ENCODE measurements at places on chromosomes 12 and 14.

GRCh38 chr12:109804820-109805761 lies 28.1 kb downstream of the TRPV4 start:
- peak; percentile 63 for DNase-seq

DNA sequence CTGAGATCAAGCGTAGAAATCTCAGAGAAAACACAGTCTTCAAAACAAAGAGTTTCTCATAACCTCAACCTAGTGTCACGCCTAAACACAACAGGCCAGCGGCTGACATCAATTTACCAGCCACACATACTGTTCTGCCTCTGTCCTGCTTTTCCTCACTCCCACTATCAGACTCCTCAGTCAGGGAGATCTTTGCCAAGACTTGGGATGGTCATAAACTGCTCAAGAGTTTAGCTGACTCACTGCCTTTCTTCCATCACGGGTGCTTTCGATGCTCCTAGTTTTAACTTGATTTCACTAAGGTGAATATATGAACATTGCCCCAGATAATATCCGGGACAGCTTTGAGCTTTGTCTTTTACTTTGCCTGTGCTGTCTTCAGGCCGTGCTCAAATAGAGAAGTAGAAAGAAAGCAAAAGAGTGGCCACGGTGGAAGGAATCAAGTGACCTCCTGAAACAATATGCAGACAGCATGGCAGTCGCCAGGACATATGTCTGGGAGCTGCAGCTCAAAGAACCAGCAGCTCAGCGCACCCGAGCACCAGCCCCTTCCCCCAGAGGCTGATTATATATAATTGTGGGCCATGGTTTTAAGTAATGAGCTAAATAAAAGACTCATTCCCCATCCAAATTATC lies 12.1 kb downstream of the MDM1 start:
- DNase-seq = no peak

- DNase-seq = no peak
Observed at GRCh38 chr12:13253966-13254760, 57.6 kb downstream of the EMP1 start.

DNA sequence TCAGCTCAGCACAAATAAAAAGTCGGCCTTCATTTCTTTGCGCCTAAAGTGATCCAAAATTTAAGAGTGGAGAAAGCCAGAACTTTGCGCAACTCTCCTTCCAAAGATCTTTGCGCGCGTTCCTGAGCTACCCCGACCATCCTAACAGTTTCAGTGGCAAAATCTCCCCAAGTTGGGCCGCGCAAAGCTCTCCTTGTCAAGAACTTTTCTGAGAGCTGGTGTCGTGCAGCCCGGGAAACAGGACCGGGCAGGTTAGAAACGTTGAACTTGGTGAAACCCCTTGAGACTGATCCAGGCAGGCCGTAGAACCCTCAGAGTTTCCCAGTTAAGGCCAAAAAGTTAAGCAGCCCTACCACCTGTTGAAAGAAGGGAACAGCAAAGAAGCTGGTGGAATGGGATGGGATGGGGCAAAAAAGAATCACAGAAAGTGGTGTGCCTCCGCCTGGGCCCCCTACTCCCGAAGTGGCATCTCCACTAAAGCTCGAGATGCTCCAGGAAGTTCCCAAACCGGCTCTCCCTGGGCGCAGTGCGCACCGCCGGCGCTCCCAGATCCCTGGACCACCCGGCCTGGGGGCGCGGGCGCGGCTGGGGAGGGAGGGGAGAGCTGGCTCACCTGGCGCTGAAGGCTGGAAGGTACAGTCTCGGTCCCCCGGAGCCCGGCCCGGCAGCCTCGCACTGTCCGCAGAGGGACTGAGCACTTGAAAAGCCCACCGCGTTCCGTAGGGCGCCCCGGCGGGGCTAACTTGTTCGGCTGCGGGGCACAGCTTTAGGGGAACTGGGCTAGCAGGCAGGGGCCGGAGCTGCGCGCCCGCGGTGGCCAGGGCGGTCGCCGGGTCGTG lies 768 bp downstream of the DBX2 start:
- no peak for DNase-seq

DNA sequence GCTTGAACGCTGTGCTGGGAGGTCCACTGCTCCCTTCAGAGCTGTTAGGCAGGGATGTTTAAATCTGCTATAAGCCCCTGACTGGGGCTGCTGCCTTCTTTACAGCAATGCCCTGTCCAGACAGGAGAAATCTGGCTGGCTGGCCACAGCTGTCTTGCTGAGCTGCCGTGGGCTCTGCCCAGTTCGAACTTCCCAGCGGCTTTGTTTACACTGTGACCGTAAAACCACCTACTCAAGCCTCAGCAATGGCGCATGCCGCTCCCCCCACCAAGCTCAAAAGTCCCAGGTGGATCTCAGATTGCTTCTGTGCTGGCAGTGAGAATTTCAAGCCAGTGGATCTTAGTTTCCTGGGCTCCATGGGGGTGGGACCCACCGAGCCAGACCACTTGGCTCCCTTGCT lies 35.8 kb downstream of the CKAP4 start:
- no peak for DNase-seq

DNA sequence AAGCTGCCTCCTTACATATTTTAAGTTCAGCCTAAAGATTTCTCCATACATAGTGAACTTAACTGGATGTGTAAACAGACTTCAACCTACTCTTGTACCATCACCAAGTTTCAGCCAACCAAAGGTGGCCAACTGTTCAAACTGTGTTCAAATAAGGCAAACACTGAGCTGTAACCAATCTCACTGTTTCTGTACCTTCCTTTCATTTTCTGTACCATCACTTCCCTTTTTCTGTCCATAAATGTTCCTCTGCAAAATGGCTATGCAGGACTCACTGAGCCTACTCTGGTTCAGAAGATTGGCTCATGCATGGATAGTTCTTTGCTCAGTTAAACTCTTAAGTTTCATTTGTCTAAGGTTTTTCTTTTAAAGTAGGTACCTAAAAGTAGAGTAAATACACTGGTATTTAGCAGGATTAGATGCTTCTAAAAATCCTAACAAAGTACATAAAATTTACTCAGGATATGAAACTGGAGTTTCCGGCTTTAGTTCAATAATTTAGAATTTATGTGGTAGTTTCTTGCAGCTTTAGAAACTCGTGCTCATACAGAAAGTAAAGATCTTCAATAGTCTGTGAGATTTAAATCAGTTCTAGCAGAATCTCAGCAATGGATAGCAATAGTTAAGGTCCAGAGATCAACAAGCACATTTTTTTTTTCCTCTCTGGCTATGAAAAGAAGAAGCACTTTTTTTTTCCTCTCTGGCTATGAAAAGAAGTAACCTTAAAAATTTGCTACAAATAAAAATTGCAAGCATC lies 282.0 kb upstream of the PPFIA2 start:
- peak; percentile 1 for DNase-seq

DNA sequence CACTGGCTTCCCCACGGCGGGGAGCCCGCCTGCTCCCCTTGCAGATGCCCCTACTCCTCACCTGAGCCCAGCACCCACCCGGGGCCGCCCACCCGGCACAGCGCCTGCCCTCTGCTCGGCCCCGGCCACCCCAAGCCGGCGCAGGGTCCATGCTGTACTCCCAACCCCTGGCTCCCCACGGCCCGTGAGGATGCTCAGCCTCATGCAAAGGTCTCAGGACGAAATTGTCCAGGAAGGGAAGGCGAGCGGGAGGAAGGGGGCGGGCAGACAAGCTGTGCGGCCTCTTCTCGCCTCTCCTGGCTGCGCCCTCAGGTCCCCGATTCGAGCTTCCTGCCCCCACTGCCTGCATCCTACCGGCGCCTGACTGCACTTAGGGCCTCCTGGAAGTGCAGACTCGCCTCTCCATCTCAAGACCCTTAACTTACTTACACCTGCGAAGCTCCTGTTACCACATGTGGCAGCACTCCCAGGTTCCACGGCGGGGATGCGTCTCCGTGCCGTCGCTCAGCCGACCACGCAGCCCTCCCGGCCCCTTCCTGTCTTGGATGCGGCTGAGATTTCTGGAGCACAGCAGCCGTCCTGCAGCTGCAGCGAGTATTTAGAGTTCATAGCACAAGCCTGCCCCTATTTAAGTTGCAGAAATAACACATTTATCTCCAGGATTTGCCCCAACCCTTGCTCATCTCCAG lies 18.0 kb downstream of the LRCOL1 start:
- DNase-seq = no peak

- DNase-seq = no peak
Observed at GRCh38 chr14:61298824-61299223, 17.7 kb upstream of the TMEM30B start.

- DNase-seq = peak; percentile 52
Observed at GRCh38 chr12:124754949-124755800, 108.5 kb downstream of the SCARB1 start.

GRCh38 chr12:54126696-54127537 lies 61.9 kb downstream of the SMUG1 start:
- DNase-seq = no peak

GRCh38 chr12:120851444-120851843 lies 52.7 kb downstream of the SPPL3 start:
- DNase-seq = no peak

GRCh38 chr12:62305778-62306177 lies 45.6 kb downstream of the USP15 start:
- no peak for DNase-seq

GRCh38 chr14:104938960-104939359 lies 14.3 kb downstream of the PLD4 start:
- DNase-seq = no peak

- no peak for DNase-seq
Observed at GRCh38 chr14:103086771-103087342, 2.8 kb downstream of the LBHD2 start.

- DNase-seq = no peak
Observed at GRCh38 chr12:94027561-94027960, 120.8 kb upstream of the PLXNC1 start.

GRCh38 chr12:131734336-131735152 lies 23.7 kb downstream of the SFSWAP start:
- DNase-seq = no peak

DNA sequence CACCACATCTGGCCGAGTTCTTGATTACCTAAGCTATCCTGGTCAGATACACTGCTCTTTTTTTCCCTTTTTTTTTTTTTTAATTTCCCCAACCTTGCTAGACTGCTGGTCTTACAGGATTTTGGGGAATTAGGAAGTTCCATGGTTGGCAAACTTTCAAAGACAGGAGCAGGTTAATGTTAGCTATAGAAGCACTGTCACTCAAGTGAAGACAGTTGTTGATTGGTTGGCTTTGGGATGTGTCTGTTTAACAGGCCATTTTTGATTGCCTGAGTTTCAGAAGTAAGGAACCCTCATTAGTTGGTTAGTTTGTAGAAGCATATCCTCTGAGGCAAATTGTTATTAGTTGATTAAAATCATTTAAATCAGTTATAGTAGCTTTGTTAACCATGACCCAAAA lies 36.8 kb downstream of the RAP1B start:
- no peak for DNase-seq

- DNase-seq = peak; percentile 2
Observed at GRCh38 chr12:45050751-45051571, at the start of gene DBX2. DBX2 (minus strand) TSS chr12:45051099; CDS start chr12:45050927, 172 bp downstream.

GRCh38 chr14:72745991-72746980 lies 147.6 kb downstream of the DPF3 start:
- no peak for DNase-seq

DNA sequence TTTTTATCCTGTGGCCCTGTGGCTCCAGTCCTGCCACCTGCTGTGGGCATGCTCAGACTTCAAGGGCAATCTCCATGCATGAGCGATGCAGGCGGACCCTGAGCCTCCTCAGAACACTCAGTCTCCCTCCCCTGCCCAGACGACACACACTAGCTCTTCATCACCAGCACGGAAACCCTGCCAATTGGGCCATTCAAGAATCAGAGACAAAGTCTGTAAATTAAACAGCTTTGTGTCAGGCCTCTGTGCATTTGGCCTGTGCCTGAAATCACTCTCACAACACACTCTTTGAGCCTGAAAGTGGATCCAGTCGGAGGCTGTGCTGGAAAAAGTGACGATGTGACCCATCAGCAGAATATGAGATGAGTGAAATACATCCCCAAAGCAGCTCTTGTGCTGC lies 12.5 kb downstream of the POU6F1 start:
- DNase-seq = no peak

DNA sequence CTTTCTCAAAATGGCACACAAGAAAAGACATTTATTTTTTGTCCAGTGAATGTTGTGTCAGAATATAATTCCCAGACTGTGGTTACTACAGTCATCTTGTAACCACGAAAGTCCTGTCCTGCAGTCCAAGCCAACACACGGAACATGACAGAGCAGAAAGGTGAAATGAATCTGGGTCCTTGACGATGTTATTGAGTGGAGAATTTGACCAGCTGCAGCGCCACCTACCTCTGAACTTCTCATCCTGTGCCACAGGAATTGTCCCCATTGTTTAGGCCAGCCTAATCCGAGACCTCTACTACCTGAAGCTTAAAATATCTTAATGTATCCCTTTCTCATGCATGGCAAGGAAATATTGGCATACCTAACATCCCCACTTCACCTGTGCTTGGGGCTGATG lies 64.1 kb upstream of the OTX2 start:
- DNase-seq = peak; percentile 31

GRCh38 chr12:29610473-29611170 lies 113.1 kb upstream of the OVCH1 start:
- no peak for DNase-seq

DNA sequence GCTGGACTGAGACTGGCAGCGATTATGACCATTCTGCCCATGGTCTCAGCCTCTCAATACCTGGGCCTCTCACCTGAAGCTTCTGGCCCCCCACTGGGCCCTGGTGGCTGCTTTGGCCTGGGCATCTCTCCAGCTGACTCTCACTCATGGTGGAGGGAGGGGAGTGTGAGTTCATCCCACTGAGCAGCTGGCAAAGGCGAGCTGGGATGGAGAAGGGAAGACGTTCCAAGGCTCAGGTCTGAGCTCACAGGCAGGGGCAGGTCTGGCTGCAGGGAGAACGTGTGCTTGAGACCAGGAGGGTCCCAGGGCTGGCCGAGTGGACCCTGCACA lies 103.5 kb downstream of the TMEM121 start:
- DNase-seq = no peak

GRCh38 chr14:24712909-24713308 lies 78.9 kb upstream of the GZMB start:
- DNase-seq = no peak

GRCh38 chr14:91256661-91257060 lies 12.2 kb upstream of the GPR68 start:
- no peak for DNase-seq

- DNase-seq = no peak
Observed at GRCh38 chr14:21202463-21203358, 46.8 kb upstream of the OR5AU1 start.

DNA sequence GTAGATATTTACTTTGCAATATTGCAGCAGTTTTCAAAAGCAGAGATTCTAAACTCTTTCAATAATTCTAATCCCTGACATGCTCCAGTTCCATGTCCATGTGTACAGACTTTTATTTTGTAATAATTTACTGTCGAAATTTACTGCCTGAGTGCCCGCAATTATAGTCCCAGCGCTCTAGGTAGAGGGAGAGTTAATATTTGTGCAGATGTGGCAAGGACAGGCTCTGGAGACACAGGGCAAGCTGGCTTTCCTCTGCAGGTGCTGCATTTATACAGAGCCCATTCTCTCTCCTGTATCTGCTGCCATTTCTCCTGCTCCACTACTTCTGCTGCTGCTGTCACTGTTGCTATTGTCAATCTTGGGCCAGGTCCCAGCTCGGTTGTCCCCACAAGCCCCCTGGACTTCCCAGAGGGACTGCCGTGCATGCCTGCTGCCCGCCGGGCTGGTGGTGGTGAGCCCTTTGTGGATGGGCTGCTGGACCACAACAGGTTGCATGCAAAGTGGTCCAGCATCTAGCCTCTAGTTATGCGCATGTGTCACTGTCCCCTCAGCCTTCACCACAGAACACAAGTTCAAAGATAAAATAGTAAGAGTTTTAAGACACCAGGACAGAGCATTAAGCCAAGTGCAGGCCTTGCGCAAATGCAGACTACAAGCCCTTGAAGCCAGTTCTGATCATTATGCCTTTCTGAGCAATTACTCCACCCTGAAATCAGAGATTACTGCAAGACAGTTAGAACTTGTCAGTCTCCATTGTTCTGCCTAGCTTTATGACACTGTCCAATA lies 40.8 kb upstream of the CSRP2 start:
- no peak for DNase-seq
